ENCODE measurements at places on chromosomes 7 and 10.
A peak's percentile ranks its signal among the peaks of the same experiment; 100 is the strongest.

DNA sequence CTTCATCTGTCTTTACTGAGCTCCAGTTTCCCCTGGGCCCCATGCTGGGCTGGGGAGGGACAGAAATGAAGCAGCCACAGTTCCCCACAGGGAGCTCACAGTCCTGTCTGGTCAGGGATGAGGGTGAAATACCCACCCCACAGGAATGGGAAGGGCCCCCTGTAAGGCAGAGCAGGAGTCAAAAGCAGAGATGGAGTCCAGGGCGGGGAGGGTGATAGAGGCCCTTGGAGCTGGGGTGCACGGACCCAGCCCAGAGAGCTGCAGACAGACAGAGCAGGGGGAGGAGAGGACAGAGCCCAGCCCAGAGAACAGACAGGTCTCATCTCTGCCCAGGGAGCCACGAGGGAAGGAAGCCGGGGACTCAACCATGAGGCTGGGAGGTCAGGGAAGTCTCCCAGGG lies 34.9 kb upstream of the ZNF488 start:
- DNase-seq, result no peak

DNA sequence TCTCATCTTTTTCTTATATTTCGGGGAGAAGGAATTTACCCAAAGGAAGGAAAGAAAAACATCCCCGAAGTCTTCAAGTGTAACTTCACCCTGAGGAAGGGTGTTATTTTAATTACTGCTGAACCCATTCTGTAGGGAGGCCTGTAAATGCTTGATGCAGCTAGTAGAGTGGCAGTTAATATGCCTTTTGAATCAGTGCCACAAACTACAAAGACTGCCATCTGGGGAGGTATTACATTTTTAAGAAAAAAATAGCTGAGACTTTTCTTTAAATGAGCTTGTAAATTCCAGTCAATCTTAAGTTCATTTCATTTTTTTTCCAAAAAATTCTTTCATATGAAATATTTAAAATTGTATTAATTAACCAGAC lies 233.1 kb upstream of the FERD3L start:
- no peak for DNase-seq

DNA sequence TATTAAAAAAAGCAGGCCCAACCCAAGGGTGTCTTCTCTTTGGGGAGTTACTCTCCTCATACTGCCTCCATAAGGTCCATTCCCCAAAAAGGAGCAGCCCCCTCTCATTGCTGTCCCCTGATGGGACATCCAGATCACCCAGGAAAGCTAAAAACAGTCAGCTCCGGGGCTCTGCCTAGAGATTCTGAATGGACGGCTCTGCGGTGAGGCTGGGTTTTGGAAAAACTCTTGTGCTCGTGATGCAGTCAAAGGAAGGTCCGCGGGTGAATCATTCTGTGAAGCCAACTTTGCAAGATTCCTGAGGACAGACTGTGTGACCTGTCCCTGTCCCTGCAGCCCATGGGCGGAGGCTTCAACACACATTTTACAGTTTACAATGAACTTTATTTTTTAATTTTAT lies 351.5 kb downstream of the TYW1 start:
- no peak for DNase-seq

DNA sequence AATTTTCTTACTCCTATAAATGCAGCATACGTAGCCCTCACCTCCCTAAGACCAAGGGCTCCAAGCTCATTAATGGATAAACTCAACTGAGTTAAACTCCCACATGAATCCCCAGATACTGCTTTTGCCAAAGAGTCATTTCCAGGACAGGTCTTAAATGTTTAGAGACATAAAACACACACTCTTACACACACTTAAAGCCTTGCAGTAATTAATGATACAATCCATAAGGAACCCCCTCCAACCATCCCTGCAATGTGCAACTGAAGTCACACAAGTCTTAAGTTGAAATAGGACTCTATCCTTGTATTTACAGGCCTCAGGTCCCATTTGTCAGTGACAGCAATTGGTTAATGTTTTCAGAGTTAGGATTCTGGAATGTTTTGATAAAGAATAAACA lies 194.1 kb downstream of the FANK1 start:
- DNase-seq, result no peak

GRCh38 chr7:131338173-131338572 lies 10.5 kb downstream of the MKLN1 start:
- no peak for DNase-seq

- no peak for DNase-seq
Observed at GRCh38 chr10:37314350-37314749, 189.0 kb downstream of the ANKRD30A start.

DNA sequence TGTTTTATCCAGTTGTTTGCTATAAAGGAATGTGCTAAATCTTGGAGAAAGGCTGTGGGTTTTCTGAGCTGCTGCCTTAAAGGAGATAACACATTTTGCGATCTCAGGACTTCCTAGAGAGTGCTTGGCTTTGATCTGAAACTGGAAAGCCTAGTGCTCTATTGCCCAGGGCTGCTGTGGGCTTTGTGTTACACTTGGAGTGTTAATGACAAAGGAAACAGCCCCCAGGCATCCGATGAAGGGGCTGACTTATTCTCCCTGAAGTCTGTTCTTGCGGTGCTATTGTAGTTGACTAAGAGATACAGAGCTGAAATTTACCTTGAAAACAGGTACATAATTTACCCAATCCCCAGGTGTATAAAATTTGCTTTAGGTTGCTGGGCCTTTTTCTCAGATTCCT lies 74.5 kb downstream of the SND1 start:
- DNase-seq, result no peak

- no peak for DNase-seq
Observed at GRCh38 chr7:18437101-18437500, 58.4 kb upstream of the HDAC9 start.

DNA sequence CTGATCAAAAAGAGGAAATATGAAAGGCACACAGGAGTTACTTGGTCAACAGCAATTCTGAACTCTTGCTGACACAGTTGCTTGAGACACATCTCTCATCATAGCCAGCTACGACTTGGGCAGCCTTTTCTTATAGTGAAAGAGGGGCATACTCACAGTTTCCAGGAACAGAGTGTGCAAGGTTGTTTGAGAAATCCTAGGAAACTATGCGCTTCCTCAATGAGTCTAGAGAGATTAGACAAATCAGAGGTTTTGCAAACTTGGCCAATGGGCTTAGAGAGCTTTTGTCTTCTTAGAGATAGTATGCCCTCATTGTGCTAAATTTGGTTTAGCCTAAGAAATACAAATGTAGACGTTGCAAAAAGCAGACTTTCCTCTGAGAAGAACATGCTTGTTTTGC lies 370.4 kb downstream of the HGF start:
- DNase-seq, result no peak

- no peak for DNase-seq
Observed at GRCh38 chr10:72333112-72334015, 21.4 kb downstream of the DNAJB12 start.

- no peak for DNase-seq
Observed at GRCh38 chr7:18754766-18755165, 259.2 kb downstream of the HDAC9 start.

DNA sequence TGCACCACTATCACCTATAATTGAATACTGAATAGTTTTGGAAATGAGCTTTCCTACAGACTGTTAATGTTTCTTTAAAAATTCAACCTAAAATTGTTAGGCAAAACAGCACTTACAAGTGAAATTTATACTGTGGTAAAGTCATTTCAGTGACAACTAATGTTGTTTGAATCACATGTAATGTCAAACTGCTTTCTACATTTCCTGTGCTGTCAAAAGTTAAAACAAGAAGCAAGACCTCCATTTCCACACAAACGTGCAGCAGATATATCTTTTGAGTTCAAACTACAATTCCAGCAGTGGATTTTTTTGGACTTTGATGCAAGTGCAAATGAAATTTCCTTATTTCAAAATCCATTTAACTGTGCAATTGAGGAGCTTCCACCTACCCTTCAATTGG lies 199.8 kb downstream of the RNLS start:
- no peak for DNase-seq

DNA sequence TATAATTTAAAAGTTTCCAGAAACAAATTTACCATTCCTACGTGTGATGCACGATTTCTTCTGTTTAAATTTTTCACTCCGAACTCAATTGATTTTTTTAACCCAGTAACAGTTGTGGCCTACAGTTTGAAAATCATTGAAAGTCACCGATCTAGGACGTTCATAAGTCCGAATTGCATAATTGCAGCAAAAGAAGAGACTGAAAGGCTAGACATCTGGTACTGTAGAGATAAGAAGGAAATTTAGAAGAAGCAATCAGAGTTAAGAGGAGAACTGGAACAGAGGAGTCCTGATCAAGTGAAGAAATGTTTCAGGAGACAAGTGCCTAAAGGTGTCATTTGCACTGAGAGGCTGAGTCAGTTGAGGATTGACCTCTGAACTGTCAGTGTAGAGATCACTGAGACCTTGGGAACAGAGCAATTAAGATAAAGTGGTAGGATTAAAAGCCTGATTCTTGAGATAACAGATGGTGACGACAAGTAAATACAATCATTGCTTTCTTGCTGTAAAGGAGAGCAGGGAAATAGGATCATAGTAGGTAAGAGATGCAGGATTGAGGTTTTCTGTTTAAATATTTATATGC lies 73.5 kb downstream of the ZFAND4 start:
- no peak for DNase-seq

DNA sequence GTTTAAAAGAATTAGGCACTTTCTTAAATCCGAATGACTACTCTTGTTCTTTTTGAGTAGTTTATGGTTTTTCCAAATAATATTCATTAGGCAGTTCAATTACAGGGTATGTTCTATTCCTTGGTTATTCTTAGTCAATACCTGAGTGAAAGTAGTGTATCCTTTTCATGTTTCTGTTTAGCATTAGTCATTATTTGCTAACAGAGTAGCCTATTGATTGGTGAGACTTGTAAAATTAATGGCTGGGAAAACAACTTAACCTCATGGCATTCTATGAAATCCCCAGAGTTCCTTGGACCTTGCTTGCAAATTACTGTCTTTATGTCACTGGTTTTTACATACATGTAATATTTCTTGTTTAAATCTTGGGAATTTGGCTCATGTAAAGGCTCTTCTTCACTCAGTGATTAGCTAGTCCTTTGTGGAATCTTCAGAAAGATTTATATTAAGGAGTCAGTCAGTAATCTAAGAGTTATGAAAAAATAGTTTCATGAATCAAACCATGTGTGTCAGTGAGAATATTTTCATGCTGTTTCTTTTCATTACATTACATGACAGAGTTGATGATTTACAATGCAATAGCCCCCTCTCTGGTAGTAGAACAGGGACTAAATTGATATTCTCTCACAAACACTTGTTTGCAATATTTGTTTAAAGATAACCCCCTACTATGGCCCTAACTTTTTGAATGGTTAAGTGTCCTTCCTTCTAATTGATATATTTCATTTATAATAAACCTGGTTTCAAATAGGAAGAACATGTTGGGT lies 81.5 kb upstream of the LRRTM3 start:
- DNase-seq, result no peak

- DNase-seq, result peak; percentile 25
Observed at GRCh38 chr10:24622781-24623301, 100.8 kb downstream of the ARHGAP21 start.

- no peak for DNase-seq
Observed at GRCh38 chr10:95217476-95217875, 23.4 kb downstream of the ACSM6 start.

DNA sequence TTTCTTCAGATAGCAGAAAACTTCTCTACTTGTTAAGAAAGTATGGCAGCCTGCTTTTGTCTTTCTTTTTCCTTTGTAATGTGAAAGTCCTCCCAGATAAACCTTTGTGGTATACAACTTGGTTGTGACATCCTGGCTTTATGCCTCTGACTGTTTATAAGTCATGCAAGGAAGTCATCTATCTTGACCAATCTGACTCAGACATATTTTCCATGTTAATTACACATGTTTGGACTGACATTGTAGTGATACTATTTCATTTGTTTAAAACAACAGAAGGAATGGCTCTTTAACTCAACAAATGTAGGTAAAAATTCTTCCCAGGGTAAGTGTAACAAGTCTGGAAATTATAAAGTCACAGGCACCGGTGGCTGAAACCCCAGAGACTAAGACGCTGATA lies 341.6 kb upstream of the MEOX2 start:
- no peak for DNase-seq

GRCh38 chr10:44985175-44985681 lies 6.6 kb upstream of the DEPP1 start:
- DNase-seq, result no peak

DNA sequence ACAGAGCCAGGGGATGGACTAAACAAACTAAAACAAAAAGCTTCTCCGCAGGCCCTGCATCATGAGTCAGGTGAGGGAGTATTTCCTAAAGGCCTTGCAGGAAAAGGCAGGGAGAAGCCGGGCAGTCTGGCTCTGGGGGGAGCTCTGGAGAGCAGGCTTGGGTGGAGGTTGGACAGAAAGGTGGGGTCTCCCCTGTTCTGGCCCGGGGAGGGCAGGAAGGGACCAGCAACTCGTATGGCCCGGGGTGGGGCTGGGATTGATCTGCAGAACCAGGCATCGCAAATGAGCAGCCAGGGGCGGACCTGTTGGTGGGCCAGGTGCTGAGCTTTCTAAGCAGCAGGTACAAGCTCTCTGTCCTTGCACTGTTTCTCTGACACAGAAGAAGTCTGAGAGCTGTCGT lies 235.2 kb downstream of the TCERG1L start:
- no peak for DNase-seq

GRCh38 chr7:70446448-70447143 lies 685.3 kb upstream of the GALNT17 start:
- no peak for DNase-seq
